ENCODE measurements at places on chromosomes 2 and 18.
A peak's percentile ranks its signal among the peaks of the same experiment; 100 is the strongest.

- no peak for DNase-seq
Observed at GRCh38 chr2:10957391-10957790, 45.7 kb downstream of the KCNF1 start.

DNA sequence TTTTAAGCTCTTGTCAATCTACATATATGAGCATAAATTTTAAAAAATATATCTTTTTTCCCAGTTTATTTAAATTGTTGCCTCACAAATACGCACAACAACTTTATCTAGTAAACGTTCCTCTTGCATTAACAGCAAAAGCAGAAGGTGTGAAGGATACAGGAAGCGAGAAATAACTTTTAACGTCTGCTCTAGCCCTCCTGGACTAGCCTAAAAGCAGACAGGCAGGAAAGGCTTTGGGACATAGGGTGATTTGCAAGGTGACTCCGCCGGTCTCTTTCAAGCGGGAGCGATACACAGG, 434 bp upstream of the DUSP19 start:
- no peak for DNase-seq

DNA sequence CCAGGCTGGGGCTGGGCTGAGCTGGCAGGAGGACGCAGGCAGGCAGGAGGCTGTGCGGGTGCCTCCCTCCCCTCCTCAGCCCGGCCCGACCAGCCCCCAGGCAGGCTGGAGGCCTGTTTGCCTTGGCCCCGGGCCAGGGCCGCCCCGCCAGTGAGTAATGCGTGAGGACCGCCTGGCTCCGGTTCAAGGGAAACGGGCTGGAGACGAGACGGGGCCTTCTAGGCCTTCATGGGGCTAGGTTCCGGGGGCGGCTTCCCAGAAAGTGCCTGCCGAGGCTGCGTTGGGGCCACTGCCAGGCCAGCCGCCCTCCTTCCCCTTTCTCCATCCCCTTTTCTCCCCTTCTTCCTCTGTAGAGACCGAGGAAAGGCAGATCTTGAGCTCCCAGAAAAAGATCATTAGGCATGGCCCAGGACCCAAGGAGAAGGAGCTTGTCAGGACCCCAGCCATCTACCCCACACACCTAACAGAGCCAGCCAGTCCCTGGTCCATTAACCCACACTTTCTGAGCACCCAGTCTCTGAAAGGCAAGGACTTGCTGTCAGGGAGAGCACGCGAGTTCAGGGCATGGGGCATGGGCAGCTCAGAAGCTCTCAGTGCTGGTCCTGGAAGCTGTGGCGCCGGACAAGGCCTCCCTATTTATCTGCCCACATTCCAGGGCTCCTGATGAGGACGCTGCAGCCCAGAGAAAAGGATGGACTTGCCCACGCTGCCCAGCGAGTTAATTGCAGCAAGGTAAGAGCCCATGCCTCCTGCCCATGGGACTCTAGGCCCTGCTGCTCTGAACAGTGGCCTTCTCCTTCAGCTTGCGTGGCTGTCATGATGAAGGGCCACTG, 48.5 kb downstream of the SMAD7 start:
- no peak for DNase-seq

DNA sequence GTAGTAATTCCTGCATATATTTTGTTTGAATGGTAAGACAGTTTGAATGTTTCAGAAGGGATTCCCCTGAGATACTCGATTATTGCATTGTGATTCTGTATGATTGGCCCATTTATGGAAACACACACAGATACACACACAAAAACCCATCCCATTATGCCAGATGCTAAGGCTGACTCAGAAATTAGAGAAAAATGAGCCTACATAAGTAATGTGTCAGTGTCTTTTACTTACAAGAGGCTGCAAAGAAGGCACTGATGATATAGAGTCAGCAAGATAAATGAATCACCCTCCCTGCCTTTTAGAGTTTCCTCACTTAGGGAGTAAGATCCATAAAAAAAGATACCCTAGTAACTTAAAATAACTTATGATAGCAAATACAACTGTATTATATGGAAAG, 1481.1 kb upstream of the ACVR2A start:
- no peak for DNase-seq

DNA sequence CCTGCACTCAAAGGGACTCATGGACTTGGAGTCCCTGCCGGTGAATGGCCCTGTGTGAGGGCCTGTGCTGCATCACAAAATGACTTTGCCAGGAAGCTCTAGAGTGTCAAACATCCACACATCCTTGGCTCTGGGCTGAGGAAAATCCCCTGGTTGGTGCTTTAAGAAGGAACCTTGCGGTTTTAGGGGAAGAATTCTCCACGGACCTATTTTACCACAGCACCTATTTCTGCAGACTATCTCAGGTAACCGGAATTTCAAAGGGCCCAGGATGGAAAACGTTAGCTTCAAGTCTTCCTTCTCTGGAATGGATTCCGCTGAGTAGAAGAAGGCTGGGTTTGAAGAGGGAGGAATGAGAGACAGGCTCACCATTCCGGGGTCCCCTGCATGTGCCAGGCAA, 166.2 kb downstream of the ALK start:
- no peak for DNase-seq

DNA sequence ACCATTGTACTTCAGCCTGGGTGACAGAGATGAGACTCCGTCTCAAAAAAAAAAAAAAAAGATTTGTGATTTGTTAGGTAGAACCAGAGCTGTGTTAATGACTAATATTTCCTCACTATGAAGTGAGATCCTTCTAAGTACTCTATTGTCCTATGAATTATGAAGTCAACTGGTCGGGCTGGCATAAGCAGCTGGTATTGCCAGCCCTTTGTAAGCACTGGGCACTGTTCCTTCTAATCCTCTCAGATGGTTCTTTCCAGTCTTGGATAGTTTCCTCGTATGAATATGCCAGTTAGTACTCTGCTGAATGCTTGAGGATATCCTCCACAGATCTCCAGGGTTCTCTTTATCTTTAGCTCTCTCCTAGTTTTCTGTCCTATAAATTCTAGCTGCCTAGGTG, 223.1 kb upstream of the SP5 start:
- DNase-seq: no peak

GRCh38 chr18:34807106-34807796, 97.2 kb downstream of the DTNA start:
- peak; percentile 95 for DNase-seq

DNA sequence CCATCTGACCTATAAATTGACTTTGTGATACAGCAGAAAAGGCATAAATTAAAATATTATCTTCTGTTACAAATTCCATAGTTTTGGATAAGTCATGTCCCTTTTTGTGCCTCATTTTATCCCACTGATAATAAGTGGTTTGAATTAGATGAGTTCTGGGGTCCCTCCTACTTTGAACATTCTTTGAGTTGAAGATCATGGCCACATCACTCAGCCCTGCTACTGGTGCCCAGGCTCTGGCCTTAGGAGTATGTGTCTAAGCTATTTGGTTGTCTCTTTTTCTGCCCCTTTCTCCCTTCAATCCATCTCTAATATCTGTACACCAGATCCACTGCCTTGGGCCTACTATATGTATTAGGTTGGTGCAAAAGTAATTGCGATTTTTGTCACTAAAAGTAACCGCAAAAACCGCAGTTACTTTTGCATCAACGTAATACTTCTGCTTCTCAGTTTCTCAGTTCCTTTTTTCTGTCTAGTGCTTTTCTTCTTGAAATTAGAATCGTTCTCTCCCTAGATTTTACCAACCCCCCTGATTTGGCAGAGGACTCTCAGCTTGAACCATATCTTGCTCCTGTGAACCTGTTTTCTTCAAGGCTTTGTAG, 362.5 kb upstream of the TNP1 start:
- no peak for DNase-seq

DNA sequence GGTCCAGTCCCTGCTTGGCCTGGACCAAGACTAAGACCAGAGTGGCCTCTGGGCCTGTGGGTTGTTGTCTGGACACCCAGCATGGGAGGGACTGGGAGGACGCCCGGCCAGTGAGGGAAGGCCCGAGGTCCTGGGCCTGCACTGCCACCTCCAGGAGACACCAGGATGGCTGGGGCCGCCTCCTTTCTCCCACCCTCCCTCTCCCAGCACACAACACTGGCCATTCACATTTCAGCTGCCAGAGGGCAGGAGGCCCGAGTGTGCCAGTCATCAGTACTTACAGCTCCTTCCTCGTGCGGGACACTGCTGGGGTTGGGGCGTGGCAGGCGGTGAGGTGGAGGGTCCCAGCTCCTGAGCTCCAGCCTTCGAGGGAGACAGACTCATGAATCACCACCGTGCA, 133.5 kb downstream of the ASB1 start:
- DNase-seq: peak; percentile 63

- no peak for DNase-seq
Observed at GRCh38 chr2:119174993-119175347, 16.4 kb upstream of the C1QL2 start.

GRCh38 chr2:230713331-230714135, 891 bp downstream of the CAB39 start:
- peak; percentile 88 for DNase-seq

DNA sequence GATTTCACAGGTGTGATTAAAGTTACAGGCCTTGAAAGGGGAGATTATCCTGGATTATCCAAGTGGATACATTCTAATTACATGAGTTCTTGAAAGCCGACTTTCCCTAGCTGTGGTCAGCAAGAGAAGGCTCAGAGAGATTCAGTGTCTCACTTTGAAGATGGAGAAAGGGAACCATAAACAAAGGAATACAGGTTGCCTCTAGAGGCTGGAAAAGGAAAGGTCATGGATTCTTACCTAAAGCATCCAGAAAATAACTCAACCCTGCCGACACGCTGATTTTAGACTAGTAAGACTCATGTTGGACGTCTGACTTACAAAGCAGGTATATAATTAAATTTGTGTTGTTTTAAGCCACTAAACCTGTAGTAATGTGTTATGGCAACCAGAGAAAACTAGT, 1095.7 kb upstream of the ZEB2 start:
- peak; percentile 10 for DNase-seq

DNA sequence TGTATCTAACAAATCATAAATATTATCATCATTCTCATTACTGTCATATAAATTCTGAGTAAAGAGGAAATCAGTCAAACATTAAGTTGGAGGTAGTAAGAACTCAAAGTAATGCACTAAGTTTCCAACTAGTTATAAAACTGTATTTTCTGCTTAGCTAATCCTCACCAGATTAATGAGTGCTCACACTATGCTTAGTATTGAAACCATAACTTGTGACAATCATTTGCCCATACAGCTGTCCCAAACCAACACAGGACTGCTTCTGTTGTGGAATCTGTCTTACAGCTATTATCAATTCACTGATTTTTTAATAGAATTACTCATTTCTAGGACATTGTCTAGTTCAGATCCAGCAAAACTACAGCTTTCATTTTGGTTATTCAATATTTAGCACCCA, 41.5 kb upstream of the TANK start:
- DNase-seq: no peak

GRCh38 chr18:60925892-60926291, 407.3 kb upstream of the CDH20 start:
- no peak for DNase-seq

- no peak for DNase-seq
Observed at GRCh38 chr2:240739797-240740196, 48.1 kb downstream of the AQP12A start.

DNA sequence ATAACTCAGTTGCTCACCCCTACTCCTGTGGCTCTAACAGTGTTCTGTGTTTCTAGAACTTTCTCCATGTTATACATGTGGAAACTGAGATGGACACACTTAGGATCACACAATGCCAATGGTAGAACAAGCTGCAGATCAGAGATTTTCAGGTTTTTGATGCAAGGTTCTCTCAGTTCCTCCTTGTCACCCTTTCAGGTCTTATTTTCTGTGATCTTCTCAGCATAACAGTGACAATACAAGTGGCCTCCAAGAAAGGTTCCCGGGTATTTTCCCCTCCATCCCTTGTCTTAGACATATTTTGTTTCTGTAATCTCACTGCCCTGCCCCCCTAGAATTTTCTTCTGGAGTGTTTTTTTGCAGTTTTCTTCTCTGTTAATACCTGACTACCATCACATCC, 6.2 kb upstream of the MGAT5 start:
- DNase-seq: no peak

- DNase-seq: peak; percentile 18
Observed at GRCh38 chr2:15047184-15047583, 414.7 kb downstream of the LRATD1 start.

DNA sequence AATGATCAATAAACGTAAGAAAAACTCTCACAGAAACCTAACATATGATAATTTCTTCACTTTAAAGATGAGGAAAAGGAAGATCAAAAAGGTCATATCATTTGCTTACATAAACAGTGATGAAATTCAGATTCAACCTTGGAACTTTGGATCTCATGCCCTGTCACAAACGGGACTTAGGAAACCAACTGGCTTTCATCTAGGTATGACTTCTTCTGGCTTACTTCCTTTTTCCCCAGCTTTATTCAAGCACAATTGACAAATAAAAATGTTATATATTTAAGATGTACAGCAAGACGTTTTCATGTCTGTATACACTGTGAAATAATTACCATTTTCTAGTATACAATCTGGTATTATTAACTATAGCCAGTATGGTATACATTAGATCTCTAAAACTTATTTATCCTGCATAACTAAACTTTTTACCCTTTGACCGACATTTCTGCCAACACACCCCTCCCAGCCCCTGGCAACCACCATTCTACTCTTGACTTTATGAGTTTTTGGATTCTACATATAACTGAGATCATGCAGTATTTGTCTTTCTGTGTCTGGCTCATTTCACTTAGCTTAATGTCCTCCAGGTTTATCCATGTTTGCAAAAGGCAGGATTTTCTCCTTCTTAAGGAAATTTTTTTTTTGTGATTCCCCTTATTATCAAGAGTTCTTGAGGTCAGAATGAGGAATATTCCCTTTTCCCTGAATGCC, 46.0 kb upstream of the COBLL1 start:
- DNase-seq: no peak

GRCh38 chr2:96233880-96234316, 25.3 kb upstream of the STARD7 start:
- DNase-seq: no peak

DNA sequence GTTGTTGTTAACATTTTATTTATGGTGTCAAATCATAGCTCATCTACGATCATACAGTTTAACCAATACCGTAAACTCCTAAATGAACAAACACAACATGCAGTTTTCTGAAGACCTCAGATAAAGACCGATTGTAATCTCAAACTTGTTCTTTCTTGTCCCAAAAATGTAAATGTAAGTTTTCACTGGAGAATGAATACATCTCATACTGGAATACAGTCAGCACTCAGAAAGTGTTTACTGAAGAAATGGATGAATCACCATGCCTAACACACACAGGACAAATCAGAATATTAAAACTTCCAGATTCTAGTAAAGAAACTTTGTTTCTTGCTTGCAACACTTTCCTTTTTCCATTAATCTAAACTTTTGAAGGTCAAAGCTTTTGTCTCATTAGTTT, 380.5 kb downstream of the DLGAP1 start:
- no peak for DNase-seq
